ENCODE measurements at places on chromosomes 16 and 17. TPM values are rescaled to one million over a fixed set of nuclear protein-coding genes. Genes with fewer than 3 reads are reported as not detected.

DNA sequence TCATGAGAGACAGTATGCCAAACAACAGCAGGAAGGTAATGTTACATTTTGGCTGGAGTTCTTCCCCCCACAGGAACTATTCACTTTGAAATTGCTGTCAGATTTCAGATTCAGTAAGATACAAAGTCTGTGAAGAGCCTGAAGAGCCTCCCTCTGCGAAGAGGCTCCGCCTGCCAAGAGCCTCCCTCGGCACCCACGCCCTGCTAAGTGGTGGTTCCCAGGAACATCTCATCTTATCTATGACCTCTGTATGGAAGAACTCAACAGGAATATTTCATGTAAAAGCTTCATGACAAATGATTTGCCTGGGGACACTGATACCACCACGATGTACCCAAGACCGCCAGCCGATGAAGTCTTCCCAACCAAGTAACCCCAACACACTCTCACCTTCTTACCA lies 3.2 kb downstream of the ZC3H7A start:
- DNase-seq = peak; percentile 49

OSGIN1 gene
- 14.5 TPM for total RNA-seq

TMEM220 gene
- total RNA-seq = 26.1 TPM

ZP2 gene
- not detected for total RNA-seq

DNA sequence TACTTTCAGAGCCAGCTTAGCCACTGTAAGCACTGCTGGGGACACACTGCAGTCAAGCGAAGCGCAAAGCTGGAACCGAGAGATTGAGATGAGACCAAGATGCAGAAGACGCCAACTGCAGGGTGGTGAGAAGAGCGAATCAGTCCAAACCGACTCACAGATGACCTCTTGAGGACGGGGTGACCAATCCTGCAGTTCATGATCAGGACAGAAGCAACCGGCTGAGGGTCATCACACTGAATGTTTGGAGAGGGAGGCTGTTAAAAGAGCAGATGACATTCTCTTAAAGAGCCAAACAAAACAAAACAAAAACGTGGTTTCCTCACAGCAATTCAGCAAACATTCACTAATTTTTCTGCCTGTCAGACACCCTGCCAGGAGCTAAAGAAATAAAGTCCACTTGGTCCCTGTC lies 8.5 kb downstream of the HASPIN start:
- no peak for DNase-seq

GNAO1 gene
- total RNA-seq = 14.1 TPM

DNA sequence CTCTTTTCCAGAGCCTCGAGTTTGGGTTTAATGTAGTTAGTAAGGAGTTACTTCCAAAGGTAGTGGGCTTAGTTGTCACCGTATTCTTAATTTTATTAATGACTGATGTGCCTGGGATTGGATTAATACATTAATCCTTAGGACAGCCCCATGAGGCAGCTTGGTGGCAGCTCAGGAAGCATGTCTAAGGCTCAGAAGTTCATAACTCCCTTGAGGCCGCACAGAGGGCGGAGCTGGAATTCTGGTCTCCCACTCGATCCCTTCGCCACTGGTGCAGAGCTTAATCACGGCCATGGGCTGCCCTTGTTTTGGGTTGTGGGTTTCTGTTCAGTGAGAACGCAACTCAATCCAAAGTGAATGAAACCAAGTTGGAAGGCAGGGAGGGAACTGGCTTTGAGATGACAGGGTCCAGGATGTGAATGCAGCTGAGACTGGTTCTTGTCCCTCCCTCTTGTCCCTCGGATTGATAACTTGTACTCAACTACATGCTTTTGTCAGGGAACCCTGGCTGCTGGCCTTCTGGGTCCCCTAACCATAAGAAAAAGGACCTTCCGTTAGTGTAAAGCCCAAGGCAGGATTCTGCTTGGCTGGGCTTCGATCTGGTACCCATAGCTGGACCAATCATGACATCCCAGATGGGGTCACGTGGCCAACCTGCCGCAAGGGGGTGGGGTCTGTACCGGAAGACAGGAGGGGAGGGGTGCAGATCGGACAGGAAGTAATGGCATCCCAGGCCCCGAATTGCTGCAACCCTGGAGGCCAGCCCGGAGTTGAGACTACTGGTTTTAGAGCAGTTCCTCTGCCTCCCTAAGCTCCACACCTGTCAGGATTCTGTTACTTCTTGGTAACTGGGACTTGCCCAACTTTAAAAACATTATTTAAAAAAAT lies 45.4 kb downstream of the SNX20 start:
- DNase-seq = no peak

CCL16 gene
- total RNA-seq = not detected

- no peak for DNase-seq
Measured at GRCh38 chr17:33955461-33955860, 299.6 kb upstream of the CCL2 start.
